ENCODE measurements at places on chromosomes 2 and 18.
A peak's percentile ranks its signal among the peaks of the same experiment; 100 is the strongest.

DNA sequence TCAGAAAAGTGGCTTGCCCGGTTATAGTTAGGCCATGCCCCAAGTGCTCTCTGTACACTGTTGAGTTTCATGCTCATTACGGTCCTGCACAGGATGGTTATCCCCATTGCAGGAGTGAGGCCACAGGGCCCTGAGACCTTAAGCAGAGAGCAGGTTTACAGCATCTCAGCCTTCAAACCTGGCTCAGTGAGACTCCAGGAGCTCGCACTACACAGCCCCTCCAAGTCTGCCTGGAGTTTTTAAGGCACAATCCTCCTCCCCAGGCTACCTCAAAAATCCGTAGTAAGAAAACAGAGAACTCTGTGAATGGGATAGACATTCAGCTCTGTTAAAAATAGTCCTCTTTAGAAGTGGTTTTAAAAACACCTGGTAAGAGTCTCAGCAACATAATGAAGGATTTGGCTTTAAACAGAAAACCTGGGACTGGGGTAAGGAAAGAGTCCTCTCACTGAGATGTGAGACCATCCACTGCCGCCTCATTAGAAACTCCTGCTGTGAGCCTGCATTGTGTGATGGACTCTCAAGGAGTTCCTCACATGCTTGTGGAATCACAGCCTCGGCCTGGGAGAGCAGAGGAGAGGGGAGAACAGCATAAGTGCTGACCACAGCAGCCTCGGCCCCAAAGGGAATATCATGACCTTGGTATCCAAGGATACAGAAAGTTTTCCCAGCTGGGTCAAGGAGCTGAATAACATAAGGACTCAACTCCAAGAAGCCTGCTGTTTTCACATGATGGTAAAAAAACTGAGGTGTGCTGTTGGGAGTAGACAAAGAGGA lies 214.8 kb downstream of the ATAD2B start:
- DNase-seq = no peak

DNA sequence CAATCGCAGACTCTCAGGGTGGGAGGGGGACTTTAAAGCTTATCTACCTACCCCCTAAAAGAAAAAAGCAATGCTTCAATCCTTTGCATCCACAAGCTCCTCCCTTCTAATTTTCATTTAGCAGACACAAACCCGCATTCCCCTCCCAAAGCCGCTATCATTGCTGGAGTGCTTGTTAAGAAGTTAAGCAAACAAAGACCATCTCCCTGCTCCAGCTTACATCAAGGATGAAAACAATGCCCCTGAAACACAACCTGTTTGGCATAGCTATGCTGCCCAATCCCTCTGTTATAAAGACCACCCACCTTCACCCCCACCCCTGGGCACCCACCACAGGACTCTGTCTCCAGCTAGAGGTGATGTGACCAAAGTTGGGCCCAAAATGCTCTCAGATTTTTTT lies 33.0 kb downstream of the REEP1 start:
- no peak for DNase-seq

- DNase-seq = no peak
These were observed 163.5 kb downstream of the UXS1 start for GRCh38 chr2:106030287-106031268.

DNA sequence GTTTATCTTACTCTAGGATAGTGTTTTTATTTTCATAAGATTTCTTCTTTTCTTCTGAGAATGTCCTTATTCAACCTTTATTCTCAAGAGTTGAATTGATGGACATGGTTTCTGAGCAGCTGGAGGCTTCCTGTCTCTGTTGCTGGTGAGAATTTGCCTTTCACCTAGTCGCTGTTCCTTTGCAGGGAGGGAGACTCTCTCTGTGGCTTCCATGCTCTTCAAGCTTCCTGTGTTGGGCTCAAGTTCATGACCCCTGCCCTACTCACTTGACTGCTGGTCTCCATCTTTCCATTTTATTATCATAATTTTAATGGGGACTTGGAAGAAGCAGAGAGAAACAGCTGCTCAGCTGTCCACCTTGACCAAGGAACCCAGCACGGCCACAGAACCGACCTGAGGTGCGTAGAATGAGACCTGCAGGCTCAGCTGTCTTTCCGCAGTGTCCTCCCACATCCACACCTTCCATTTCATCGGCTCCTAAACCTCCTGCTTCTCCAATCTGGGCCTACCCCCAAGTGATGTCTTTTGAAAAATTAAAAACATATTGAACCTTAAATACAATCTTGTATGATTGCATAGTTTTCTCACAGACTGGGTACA lies 24.2 kb downstream of the TMEM18 start:
- DNase-seq = no peak

DNA sequence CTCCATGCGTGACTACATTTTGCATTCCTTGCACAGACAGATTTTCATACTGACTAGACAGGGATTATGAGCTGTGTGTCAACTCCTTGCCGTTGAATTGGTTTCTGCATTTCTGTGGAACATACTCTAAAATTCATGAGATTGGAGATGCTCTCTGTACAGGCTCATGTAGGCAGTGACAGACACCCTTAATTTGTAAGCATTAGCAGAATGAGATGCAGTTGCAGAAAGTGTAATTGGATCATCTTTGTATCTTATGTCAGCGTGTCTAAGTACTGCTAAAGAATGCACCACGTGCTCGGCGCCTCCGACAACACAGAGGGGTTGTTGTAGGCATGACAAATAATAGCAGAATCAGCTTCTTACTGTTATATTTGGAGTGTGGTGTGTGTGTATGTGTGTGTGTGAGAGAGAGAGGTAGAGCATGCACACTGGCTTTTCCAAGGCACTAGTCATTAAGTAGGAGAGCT lies 212.4 kb downstream of the CMPK2 start:
- no peak for DNase-seq

- peak; percentile 28 for DNase-seq
These were observed 412 bp downstream of the OSBPL1A start for GRCh38 chr18:24397131-24397693.

DNA sequence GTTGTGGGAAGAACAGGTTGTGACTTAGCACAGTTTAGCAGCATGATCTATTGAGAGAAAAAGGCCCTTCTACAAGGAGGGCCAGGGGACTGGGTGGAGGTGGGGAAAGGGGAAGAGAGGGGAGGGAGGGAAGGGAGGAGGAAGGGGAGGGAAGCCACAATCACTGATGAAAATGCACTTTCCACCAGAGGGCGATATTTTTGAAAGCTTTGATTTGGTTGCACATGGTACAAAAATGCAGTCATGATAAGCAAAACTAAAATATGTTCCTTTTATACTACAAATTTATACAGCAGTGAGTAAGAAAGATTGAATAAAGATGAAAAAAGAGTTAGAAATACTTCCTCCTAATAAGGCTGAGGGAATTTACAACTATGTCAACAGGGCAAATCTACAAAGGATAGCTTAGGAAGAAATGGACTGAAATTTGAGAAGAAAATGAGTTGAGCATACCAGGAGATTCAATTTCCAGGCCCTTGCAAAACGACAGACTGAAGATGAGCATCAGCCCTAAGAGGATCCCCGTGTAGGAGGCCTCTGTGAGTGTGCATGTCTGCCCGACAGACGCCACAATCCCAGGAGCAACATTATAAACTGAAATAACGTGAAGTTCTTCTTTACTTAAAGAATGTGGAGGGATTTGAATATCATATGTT lies 17.2 kb downstream of the SH3YL1 start:
- DNase-seq = no peak

DNA sequence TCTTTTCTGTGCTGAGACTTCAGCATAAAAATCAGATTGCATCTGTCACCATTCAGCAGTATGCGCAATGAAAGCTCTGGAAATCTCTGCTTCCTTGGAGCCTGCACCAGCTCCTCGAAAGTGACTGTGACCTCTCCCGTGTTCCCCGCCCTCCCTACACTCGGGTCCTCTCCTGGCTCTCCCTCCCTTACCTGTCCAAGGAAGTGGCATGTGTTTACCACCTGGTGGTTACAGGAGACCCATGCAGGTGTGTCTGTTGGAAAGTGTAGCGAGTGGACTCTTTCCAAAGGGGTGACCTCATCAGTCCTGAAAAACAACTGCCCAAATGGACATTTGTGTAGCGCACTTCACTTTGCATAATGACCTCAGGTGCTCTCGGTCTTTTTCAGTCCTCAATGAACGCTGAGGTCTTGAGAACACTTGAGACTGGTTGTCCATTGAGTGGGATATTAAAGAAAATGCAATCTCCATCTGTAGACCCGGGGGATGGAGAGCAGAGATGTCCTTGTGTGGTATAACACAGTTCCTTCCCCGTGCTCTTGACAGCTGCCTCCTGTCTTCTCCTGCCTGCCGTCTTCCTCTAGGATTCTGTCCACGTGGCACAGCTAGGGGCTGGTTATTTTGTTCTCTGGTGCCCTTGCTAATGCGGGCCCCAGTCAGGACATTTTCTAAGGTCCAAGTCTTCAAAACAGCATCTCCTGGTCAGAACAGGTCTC lies 133.2 kb downstream of the ACKR3 start:
- no peak for DNase-seq

- DNase-seq = peak; percentile 65
These were observed 36.5 kb upstream of the ARMC9 start for GRCh38 chr2:231161877-231162329.

- DNase-seq = no peak
These were observed 622.3 kb upstream of the ACVR2A start for GRCh38 chr2:147222506-147222905.

DNA sequence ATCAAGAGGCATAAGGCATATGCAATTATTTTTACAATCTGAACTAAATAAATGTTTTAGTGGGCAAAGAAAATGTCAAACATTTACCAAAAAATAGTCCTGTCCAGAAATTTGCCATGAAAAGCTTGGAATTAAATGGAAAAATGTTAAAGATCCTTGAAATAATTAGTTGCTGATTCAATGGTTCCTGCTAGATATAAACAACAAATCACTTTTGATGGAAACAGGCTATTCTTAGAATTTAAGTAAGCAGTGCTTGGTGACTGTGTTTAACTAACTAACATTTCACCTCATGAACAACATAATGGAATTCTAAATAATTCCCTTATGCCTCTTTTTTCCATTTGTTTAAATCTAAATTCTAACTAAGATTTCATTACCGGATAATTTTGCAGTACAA lies 3.9 kb downstream of the RND3 start:
- DNase-seq = no peak

DNA sequence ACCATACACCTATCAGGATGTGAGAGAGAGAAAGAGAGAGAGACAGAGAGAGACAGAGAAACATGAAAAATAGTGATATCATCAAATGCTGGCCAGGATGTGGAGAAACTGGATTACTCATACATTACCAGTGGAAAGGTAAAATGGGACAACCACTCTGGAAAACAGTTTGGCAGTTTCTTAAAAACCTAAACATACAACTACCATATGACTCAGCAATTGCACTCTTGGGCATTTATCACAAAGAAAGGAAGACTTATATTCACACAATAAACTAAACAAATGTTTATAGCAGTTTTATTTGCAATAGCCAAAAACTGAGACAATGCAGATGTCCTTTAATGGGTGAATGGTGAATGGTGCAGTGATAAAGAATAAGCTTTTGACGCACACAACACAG lies 29.1 kb downstream of the SLC4A3 start:
- no peak for DNase-seq

GRCh38 chr18:21933931-21934765 lies 193.6 kb downstream of the MIB1 start:
- no peak for DNase-seq

DNA sequence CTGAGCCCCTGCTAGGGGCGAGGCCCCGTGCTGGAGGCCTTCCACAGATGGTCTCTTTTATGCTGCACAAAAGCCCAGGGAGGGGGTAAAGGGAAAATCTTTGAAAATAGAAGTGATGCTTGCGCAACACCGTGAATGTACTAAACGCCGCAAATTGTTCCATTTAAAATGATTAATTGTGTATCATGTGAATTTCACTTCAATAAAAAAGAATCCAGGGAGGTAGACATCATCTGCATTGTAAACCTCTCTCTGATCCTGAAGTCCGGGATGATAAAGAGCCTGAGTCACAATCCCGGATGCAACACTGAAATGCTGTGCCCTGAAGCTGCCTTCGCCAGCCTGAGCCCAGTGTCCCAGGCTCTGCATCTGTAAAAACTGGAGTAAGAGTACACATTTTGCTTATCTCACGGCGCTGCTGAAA lies 107.7 kb upstream of the PPP1CB start:
- no peak for DNase-seq

GRCh38 chr2:98188351-98189046 lies 101.5 kb downstream of the VWA3B start:
- peak; percentile 20 for DNase-seq

GRCh38 chr2:240395896-240396622 lies 39.4 kb upstream of the GPC1 start:
- no peak for DNase-seq

All from SW 1271 (cell line).